Colonic mucosa (tissue), 4 donors: ENCODE measurements at places on chromosomes 3 and 15. TPM values are rescaled to one million over a fixed set of nuclear protein-coding genes. Genes with fewer than 3 reads are reported as not detected.
A peak's percentile ranks its signal among the peaks of the same experiment; 100 is the strongest.

- no peak for DNase-seq
Observed at GRCh38 chr3:330494-331115, 134.0 kb downstream of the CHL1 start.

DNA sequence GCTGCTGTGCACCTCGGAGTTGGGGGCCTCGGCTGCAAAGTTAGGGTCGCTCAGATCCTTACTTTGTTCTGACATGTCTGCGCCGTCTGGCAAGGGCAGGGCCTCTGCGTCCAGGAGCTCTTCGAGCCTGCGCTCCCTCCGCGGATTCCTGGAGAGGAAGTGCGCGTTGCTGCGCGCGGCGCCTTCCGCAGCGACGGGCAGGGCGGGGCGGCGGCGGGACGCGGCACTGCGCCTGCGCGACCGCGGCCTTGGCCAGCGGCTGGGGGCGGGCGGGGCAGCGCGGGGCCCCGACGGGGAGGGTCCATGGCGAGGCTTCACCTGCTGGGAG, at the start of gene NDN:
NDN (minus strand) TSS at position 163 of the 328 bp plus-strand sequence; CDS start at position 75, 88 bp downstream.
- DNase-seq, result peak; percentile 45

- no peak for DNase-seq
Observed at GRCh38 chr3:107283948-107284347, 93.3 kb upstream of the CCDC54 start.

- peak; percentile 67 for DNase-seq
Observed at GRCh38 chr3:188583341-188584161, 429.6 kb downstream of the LPP start.

GRCh38 chr3:37987751-37988179, 2.8 kb upstream of the VILL start:
- DNase-seq, result peak; percentile 64

- no peak for DNase-seq
Observed at GRCh38 chr3:93969443-93969842, 4.3 kb downstream of the PROS1 start.

- peak; percentile 99 for DNase-seq
Observed at GRCh38 chr15:64460206-64460723, at the start of gene ZNF609. Gene ZNF609, plus strand, starts transcription at chr15:64460578. Its CDS starts 38,842 bp downstream, at chr15:64499420.

- DNase-seq, result no peak
Observed at GRCh38 chr3:109059264-109059663, 58.7 kb downstream of the MORC1 start.

DNA sequence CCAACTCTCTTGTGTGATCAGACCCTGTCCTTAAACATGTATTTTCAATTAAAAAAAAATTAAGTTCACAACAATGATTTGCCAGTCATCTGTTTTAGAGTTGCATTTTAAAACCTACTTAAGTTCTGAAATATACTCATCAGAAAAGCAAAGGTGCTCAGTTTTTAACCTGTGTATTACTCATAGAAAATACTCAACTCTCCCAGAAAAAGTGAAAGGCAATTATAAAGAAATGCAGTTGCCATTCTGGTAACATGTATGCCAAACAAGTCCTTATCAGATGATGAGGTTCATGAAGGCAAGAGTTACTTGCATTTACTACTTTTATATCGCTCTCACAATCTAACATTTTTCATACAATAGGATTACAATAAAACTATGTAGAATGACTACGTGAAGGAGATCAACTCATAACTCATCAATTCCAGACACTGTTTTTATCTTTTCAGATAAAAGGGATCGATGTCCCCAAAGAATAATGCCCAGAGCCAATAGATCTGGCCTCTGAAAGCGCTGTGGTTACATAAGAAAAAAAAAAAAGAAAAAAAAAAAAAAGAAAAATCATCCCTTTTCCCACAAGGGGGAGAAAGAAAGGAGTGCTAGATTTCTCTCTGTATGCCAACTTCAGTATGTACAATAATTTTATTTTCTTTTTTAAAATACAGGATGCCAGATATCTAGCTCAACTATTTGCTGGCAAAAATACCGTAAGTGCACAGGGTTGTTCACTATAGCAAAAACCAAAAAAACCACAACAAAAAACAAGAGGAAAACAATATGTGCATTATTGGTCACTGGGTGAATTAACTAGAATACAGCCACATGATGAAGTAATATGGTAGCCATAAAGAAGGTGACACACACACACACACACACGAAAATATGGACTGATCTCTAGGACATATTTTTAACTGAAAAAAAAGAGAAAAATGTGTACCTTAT, 137.4 kb downstream of the NR1I2 start:
- no peak for DNase-seq

DNA sequence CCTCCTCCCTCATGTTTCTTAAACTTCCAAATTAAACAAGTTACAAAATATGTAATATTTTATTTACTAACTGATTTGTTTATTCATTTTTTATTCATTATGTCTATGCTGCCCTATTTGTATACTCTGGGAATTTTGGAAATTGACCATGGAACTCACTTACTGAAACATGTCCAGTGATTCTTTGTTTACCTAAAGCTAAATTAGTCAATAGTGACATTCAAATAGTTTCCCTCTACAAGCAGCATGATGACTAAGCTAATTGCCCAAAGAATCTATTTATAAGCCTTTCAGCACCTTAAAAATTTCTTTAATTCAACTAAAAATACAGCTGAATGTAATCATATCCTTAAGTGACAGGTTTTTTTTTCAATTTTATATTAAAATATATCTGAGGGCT, 437.7 kb downstream of the SI start:
- DNase-seq, result no peak

DNA sequence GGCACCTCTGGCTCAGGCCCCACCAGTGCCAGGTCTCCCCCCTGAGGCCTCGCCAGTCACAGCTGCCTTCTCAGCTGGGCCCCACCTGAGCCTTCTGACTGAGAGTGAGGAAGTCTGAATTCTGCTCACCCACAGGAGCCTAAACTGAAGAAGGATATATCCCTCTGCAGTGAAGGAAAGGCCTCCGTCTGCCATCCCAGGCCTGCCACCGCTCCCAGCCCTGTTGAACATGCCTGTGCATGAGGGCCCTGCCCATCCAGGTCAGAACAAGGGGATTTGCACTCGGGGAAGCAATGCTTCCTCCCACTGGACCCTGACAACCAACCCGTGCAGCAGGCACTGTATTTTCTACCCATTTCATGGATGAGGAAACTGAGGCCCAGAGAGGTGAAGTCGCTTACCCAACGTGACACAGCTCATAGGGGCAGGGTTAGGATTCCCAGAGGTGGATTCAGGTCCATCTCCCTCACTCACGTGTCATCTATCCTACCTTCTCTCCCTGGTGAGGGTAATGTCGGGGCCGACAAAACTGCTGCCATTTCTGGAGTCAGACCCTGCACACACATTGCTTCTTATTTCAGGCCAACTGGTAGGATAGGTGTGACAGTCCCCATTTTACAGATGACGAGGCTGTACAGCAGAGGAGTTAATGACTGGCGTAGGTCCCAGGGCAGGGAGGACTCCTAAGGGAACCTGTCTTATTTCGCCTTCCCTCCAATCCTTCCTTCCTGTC, 22.6 kb downstream of the ATP2B2 start:
- no peak for DNase-seq

Gene ADGRG7
- total RNA-seq, result 13.4 TPM

- DNase-seq, result no peak
Observed at GRCh38 chr3:8020047-8020841, 481.4 kb upstream of the LMCD1 start.

Gene MUC13
- 853 TPM for total RNA-seq

- peak; percentile 49 for DNase-seq
Observed at GRCh38 chr15:69976366-69976994, 121.2 kb downstream of the TLE3 start.

DNA sequence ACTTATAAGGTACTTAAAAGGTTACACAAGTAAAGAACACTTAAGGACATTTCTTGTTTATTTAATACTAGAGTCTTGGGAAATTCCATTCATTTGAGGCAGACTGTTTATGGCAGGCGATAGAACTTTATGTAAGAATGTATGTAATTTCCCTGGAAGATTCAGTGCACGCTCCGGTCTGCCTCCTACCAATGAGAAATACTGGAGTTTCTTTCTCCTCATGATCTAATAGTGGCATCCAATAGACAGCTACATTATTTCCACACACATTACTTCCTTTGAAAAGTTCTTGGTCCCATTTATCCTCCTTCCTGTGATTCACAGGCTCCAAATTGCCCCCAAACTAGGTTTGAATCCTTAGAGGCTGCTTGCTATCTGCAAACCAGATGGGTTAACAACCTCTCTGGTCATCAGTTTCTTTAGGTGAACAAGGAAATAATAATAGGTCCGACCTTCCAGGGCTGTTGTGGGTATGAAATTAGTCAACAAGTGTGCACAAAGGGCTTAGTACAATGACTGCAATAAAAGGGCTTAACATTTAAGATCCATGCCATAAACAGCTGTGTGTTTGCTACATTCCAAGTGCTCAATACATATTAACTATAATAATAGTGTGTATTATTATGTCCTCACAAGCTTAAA, 30.7 kb downstream of the EIF4E3 start:
- peak; percentile 34 for DNase-seq
